B cell (primary cell): ENCODE measurements at places on chromosomes 1 and 21. TPM values are rescaled to one million over a fixed set of nuclear protein-coding genes. Genes with fewer than 3 reads are reported as not detected.

The OR2L5 gene
- polyA plus RNA-seq = 0.09 and 0.13 TPM in 2 replicates

The LINGO4 gene
- not detected in 2 replicates for polyA plus RNA-seq

The MSH4 gene
- polyA plus RNA-seq = 0.19 and 0.20 TPM in 2 replicates

The TRPM2 gene
- polyA plus RNA-seq = 5.4 and 8.4 TPM in 2 replicates

The PEX19 gene
- polyA plus RNA-seq = 17.9 and 20.3 TPM in 2 replicates

The SPRR1B gene
- polyA plus RNA-seq = not detected in 2 replicates

The SLC25A44 gene
- polyA plus RNA-seq = 14.9 and 21.9 TPM in 2 replicates

The OPTC gene
- polyA plus RNA-seq = not detected in 2 replicates

The SLAMF6 gene
- 50.5 and 79.6 TPM in 2 replicates for polyA plus RNA-seq

The CXADR gene
- polyA plus RNA-seq = 0.10 TPM in 1 of 2 replicates, not detected in the other

The LRRC38 gene
- polyA plus RNA-seq = not detected in 2 replicates

The CLDN14 gene
- not detected in 2 replicates for polyA plus RNA-seq

The FCRL6 gene
- 0.81 and 1.2 TPM in 2 replicates for polyA plus RNA-seq

The PWP2 gene
- polyA plus RNA-seq = 3.6 and 7.7 TPM in 2 replicates

The AKR7A3 gene
- polyA plus RNA-seq = 0.97 and 1.1 TPM in 2 replicates

The MRPL37 gene
- polyA plus RNA-seq = 7.0 and 9.6 TPM in 2 replicates

The ERG gene
- polyA plus RNA-seq = not detected in 2 replicates

The CYP4X1 gene
- not detected in 2 replicates for polyA plus RNA-seq

The CGN gene
- 0.22 and 0.25 TPM in 2 replicates for polyA plus RNA-seq

The HCRTR1 gene
- not detected in 2 replicates for polyA plus RNA-seq

The NRDC gene
- polyA plus RNA-seq = 55.3 and 61.9 TPM in 2 replicates

The TPTE gene
- not detected in 2 replicates for polyA plus RNA-seq

The CFAP57 gene
- 0.07 and 0.16 TPM in 2 replicates for polyA plus RNA-seq

The TCP10L gene
- polyA plus RNA-seq = 0.29 and 0.39 TPM in 2 replicates

The ANKRD34A gene
- 0.56 and 0.86 TPM in 2 replicates for polyA plus RNA-seq

The FCRL5 gene
- polyA plus RNA-seq = 80.1 and 108 TPM in 2 replicates

The FAM167B gene
- 1.1 and 1.8 TPM in 2 replicates for polyA plus RNA-seq

The HAPLN2 gene
- polyA plus RNA-seq = 0.13 and 0.19 TPM in 2 replicates

The HAO2 gene
- not detected in 2 replicates for polyA plus RNA-seq

The CFAP74 gene
- not detected in 2 replicates for polyA plus RNA-seq

The PEX10 gene
- 11.0 and 13.5 TPM in 2 replicates for polyA plus RNA-seq

The GCSAML gene
- polyA plus RNA-seq = 0.04 TPM in 1 of 2 replicates, not detected in the other

The LCE1A gene
- not detected in 2 replicates for polyA plus RNA-seq

The IGSF8 gene
- polyA plus RNA-seq = 45.8 and 56.0 TPM in 2 replicates

The EPHA2 gene
- 0.06 TPM in 1 of 2 replicates, not detected in the other for polyA plus RNA-seq

The PROX1 gene
- polyA plus RNA-seq = 0.24 and 0.91 TPM in 2 replicates

The SDCCAG8 gene
- 29.5 and 37.1 TPM in 2 replicates for polyA plus RNA-seq

The HSD3B2 gene
- not detected in 2 replicates for polyA plus RNA-seq

The C1orf74 gene
- polyA plus RNA-seq = 0.49 and 0.76 TPM in 2 replicates

The PBX1 gene
- 0.04 TPM in 1 of 2 replicates, not detected in the other for polyA plus RNA-seq

The SLC37A1 gene
- polyA plus RNA-seq = 38.1 and 46.4 TPM in 2 replicates

The SLAMF8 gene
- polyA plus RNA-seq = 0.17 TPM in 1 of 2 replicates, not detected in the other

The ASCL5 gene
- polyA plus RNA-seq = not detected in 2 replicates

The NPR1 gene
- polyA plus RNA-seq = not detected in 2 replicates

The KCNK1 gene
- not detected in 2 replicates for polyA plus RNA-seq

The TTC22 gene
- polyA plus RNA-seq = 5.1 and 7.8 TPM in 2 replicates

The DMRTB1 gene
- polyA plus RNA-seq = not detected in 2 replicates

The SPRR1A gene
- polyA plus RNA-seq = not detected in 2 replicates

The BLZF1 gene
- polyA plus RNA-seq = 5.9 and 8.4 TPM in 2 replicates

The BRDT gene
- polyA plus RNA-seq = not detected in 2 replicates

The VSIG8 gene
- 0.09 TPM in 1 of 2 replicates, not detected in the other for polyA plus RNA-seq

The COP1 gene
- 18.7 and 24.2 TPM in 2 replicates for polyA plus RNA-seq

The CFHR5 gene
- polyA plus RNA-seq = not detected in 2 replicates
